ENCODE measurements at places on chromosomes 11 and 22.

DNA sequence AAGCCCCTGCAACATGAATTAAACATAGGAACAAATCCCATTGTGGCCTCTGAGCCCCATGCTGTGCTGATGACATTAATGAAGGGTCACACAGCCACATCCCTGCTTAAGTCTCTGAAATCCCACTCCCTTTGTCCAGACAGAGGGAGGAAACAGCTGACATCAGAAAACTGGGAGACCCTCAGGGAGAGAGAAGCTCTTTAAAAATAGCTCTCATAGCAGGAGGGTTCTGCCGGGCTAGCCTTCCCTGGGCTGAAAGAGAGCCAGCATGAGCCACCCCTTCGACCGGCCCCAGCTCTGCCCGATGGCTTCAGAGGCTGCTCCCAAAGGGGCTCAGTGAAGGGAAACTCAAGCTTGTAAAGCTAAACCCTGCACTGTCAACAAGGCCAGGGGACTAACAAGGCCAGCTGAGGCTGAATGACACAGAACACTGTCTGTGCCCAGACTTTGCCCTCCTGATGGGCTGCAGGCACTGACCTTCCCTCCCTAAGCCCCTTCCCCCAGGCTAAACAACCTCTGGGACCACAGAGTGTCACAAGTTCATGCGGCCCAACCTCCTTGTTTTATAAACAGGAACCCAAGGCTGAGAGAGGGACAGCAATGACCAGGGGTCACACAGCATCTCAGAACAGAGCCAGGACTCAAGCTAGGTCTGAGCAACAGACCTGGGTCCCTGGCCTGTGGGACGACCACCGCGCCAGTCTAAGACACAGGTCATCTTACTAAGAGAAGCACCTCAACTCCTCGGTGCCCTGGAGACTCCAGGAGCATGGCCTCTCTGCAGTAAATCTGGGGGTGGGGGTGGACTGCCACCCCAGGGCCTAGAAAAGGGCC lies 163.8 kb downstream of the CHST1 start:
- DNase-seq, result no peak

DNA sequence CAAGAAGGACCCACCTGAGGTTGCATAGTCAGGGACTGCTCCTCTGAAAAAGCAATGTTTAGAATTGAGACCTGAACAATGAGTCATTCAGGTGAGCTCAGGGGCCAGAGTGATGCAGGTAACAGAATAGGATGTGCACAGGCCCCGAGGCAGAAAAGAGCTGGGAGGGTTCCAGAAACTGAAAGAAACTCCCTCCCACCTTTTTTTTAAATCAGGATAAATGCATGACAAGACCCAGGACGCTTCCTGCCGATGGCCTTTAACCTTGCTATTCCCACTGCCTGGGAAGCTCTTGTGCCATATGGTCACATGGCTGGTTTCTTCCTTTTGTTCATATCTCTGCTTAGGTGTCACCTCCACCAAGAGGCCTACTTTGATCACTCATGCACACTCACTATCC lies 214.2 kb upstream of the ZBED5 start:
- no peak for DNase-seq

DNA sequence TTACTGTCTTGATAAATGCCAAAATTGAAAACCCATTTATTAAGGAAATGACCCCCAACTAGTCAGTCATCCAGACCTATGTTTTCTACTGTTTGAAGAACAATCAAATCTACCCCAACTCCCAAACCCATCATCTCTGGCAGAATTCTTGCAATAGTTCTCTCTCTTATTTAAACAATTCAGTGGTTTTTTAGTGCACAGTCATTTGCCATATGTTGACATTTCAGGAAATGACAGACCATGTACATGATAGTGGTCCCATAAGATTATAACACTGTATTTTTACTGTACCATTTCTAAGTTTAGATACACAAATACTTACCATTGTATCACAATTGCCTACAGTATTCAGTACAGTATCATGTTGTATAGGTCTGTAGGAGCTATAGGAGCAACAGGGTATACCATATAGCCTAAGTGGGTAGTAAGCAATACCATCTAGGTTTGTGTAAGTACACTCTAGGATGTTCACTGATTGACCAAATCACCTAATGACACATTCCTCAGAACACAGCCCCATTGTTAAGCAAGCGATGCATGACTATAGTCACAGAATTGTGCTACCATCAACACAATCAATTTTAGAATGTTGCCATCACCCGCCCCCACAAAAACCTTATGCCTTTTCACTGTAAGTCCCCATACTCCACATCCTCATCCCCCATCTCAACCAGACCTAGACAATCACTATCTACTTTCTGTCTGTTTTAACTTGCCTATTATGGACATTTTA lies 41.8 kb downstream of the MMP20 start:
- DNase-seq, result peak; percentile 20

DNA sequence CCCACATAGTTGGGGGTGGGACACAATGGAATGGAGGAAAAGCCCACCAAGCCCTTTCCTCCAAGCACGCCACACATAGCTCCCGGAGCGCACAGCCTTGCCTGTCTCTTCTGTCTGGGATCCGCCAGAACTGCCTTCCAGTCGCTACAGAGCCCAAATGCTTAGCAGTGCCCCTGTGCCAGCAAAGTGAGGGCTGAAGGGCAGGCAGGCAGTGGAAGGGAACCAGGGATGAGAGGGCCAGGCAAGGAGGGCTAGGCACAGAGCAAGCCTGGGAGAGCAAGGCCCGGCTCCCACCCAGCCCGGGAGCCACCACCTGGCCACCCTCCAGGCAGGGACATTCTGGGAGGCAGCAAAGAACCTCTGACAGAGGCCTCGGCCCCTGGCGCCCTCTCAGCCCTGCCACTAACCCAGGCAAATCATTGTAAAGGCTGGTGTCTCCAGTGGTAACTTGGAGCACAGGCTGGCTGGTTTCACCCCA lies 32.5 kb downstream of the PPP2R1B start:
- DNase-seq, result no peak

GRCh38 chr22:20315337-20316216 lies 4.3 kb downstream of the DGCR6L start:
- no peak for DNase-seq

DNA sequence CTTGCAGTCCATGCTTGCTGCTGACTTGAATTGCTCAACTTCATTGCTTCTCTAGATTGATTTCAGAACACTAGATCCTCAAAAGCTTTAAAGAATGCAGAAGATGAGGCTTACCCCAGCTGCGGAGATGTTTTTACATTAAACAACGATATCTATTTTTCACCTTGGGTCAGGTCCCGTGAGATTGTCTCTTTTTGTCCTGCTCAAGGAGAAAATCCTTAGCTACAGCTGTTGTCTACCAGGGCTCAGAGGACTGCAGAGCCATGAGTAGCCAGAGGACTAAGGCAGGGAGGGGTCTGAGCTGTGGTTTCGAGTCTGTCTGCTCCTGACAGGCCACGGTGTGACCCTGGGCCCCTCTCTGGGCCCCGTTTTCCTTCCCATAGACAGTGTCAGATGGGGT lies 51.4 kb downstream of the PKNOX2 start:
- DNase-seq, result no peak

DNA sequence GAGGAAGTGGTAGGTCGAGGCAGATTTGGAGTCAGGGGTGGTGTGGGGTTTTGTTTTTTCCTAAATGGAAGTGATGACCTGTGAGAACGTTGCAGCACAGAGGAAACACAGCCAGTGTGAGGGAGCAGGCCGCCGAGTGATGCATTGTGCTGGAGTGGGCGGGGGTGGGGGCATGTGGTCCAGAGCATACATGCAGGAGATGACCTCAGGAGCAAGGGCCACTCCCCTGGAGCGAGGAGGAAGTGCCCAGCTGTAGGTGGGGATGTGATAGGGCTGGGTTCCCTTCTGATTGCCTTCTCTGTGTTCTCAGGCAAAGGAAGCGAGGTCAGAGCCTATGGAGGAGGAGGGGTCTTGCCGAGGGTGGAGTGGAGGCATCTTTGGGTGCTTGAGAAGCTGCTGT lies 81.4 kb downstream of the PPP6R3 start:
- no peak for DNase-seq

- DNase-seq, result no peak
These were observed 24.0 kb upstream of the ROBO3 start for GRCh38 chr11:124841201-124841600.

DNA sequence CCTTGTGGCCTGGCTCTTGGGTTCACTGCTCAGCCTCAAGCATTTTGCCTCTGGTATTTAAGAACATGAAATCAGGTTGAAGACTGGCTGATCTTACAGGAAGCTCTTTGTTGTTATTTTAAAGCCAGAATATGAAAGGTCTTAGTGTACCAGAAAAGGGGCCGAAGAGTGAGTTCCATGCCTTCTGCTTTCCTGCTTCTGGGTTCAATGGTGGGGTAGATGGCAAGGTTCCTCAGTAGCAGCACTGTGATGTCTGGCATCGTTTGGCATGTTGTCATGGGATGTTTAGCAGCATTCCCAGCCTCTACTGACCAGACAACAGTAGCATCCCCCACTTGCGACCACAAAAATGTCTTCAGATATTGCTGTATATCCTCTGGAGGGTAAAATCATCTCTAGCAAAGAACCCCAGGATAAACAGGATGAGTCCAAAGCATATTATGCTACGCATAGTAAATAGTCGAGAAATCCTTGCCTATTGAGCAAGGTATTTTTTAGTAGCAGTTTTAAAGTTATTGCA lies 2.4 kb downstream of the VPS26B start:
- no peak for DNase-seq

- peak; percentile 32 for DNase-seq
These were observed 65.1 kb upstream of the RRAS2 start for GRCh38 chr11:14424096-14424495.

GRCh38 chr22:35219012-35219411 lies 38.3 kb upstream of the HMGXB4 start:
- peak; percentile 3 for DNase-seq

DNA sequence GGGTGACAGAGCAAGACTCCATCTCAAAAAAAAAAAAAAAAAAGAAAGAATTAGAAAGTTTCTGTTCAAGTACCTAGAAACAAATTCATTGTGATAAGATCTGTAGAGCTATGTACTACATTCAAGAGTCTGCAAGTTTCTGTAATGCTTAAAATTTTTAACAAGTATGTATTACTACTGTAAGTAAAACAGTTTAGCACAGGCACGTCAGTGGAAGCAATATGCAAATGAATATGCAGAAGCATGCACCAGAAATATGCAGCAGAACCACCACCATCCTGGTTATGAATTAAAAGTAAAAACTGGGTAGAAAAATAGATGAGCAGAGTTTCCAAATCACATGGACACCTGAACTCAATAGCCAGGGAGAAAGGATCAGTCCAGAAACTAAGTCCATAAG lies 19.3 kb downstream of the SBF2 start:
- no peak for DNase-seq

DNA sequence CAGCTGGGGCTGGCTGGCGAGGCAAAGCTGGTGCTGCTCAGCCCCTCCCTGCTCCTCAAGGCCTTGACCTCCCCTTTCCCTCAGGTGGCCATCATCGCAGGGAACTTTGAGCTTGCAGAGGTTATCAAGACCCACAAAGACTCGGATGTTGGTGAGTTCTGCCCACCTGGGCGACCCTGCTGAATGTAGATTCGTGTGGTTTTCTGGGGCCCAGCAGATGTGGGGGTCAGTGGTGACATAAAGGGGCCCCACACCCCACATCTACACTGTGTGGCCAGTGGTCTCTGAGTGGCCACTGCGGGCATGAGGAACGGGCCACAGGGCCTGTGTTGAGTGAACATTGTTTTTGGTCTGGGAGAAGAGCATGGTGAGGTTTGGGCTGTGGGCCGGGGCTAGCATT lies 11.9 kb downstream of the SHANK3 start:
- DNase-seq, result no peak

DNA sequence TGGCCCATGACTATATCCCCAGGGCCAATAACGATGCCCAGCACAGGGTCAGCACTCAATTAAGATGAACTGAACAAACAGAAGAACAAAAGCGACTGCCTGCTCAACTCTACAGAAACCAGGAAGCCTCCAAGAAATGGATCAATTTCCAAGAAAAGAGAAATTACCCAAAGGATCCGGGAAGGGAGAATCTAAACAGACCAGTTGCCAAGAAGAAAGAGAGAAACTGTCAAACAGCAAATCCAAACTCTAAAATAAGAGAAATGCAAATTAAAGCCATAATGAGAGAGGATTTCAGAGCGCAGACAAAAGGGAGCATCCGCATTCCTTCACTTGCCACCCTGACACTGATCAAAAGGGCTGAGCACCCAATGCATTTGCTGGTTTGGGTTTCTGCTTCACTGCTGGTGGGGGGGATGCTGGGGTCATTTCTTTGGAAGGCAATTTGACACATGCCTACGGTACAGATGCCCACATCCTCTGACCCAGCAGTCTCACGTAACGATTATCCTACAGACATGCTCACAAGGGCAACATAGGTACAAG lies 37.7 kb upstream of the RFPL3 start:
- no peak for DNase-seq

DNA sequence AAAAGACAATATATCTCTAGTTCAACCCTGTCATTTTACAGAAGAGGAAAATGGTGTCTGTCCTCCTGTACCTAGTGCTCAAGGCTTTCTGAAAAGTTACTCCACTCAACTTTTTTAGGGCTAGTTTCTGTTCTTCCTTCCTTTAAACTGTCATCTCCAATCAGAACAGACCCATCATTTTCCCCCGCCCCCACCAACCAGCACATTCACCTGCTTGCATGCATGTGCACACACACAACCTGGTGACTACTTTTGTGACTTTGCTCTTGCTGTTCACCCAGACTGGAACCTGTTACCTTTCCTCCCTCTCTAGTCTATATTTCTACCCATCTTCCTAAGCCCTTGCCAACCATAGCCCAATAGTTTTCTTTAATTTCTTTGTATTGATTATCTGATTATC lies 5.6 kb downstream of the FBXO7 start:
- DNase-seq, result no peak

DNA sequence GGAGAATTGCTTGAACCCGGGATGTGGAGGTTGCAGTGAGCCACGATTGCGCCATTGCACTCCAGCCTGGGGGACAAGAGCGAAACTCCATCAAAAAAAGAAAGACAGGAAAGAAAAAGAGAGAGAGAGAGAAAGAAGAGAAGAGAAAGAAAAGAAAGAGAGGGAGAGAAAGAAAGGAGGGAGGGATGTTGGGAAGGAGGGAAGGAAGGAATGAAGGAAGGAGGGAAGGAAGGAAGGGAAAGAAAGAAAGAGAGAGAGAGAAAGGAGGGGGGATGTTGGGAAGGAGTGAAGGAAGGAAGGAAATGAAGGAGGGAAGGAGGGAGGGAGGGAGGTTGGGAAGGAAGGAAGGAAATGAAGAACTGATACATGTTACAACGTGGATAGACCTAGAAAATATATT lies 12.3 kb upstream of the SPINDOC start:
- DNase-seq, result no peak
